ENCODE measurements at places on chromosomes 13 and 19.

GRCh38 chr19:40718774-40719391 is 2.0 kb downstream of the ITPKC start:
- DNase-seq, result no peak

- no peak for DNase-seq
These were observed 8.3 kb downstream of the PLPPR3 start for GRCh38 chr19:813219-814151.

- DNase-seq, result no peak
These were observed 364.0 kb downstream of the LMO7 start for GRCh38 chr13:76000131-76000530.

DNA sequence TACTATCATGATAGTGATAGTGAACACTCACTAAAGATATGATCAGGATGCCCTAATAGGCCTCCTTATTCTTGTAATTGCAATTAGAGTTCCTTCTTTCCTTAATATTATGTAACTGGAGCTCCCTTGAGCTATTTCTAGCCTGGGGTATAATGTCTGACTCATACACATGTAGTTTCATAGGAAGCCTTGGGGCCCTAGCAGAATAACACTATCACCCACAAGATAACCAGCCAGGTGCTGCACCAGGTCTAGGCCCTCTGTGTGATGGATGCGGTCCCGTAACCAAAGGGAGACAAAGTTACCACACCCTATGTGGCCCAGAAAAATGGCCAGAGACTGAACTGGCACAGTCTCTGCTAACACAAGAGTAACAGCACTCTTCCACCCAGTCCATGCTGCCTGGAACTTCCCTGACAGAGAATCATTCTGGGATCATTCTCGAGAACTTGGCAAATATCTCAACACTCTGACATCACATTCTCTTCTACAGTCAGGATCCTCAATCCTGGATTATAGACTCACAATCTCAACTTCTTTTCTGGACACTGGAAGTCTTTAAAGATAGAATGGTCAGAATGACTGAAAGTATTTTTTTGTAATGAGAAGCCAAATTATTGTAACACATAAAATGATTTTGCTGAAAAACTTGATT is 32.6 kb upstream of the IGFL4 start:
- DNase-seq, result no peak

DNA sequence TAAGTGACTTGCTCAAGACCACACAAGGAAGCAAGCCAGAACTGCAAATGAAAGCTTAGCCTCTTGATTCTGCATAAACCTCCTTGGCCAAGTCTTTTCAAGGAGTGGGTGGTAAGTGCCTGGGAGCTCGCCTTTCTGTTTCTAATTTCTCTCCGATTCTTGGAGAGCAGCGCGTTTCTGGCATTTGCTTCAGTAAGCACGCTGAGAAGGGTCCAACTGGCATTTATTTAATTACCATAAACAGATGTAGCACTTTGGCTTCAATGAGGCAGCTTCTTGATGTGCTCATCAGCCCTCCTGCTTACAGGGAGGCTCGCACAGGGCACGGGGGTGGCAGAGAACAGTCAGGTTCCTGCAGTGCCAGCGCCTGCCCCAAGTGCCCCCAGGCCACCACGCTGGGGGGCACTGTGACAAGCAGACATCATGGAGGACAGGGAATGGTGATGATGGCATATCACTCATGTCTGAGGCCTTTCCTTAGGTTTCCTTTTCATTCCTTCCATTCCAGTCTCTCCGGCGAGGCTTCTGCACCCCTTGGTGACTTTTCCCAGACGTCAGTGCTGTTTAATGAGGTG is 13.3 kb downstream of the SIAH3 start:
- no peak for DNase-seq

- peak; percentile 33 for DNase-seq
These were observed 14.5 kb upstream of the ICAM3 start for GRCh38 chr19:10353793-10354391.

DNA sequence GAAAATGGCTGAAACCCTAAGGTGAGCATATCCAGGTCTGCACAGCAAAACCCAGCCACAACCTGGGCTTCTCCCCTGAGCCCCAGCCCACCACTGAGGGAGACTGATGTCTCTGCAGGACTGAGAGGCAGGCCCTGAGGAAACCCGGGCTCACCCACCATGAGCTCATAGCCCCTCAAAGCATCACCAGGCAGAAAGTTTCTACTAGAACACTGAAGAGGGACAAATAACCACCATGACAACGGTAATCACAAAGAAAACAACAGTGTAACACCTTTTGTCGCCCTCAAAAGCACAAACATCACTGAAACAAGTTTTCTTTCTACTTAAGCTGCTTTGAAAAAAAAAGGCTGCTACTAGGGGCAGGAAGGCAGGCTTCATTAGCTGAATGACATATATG is 29.8 kb downstream of the TSHZ3 start:
- no peak for DNase-seq

GRCh38 chr13:99893567-99893966 is 78.0 kb downstream of the ZIC5 start:
- DNase-seq, result no peak

DNA sequence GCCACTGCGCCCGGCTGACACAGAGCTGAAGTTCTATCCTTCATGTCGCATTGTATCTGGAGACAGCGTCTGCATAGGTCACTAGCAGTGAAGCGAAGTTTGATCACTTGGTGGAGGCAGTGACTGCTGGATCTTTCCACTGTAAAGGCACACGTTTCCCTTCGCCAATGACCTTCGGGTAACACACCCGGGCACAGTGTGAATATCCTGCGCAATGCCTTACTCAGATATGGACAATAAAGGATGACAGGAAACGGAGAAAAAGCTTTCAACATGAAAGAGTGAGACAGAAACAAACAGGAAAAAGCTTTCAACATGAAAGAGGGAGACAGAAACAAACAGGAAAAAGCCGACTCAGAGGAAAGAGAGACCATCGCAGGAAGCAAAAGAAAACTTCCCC is 17.1 kb downstream of the ARL11 start:
- no peak for DNase-seq

DNA sequence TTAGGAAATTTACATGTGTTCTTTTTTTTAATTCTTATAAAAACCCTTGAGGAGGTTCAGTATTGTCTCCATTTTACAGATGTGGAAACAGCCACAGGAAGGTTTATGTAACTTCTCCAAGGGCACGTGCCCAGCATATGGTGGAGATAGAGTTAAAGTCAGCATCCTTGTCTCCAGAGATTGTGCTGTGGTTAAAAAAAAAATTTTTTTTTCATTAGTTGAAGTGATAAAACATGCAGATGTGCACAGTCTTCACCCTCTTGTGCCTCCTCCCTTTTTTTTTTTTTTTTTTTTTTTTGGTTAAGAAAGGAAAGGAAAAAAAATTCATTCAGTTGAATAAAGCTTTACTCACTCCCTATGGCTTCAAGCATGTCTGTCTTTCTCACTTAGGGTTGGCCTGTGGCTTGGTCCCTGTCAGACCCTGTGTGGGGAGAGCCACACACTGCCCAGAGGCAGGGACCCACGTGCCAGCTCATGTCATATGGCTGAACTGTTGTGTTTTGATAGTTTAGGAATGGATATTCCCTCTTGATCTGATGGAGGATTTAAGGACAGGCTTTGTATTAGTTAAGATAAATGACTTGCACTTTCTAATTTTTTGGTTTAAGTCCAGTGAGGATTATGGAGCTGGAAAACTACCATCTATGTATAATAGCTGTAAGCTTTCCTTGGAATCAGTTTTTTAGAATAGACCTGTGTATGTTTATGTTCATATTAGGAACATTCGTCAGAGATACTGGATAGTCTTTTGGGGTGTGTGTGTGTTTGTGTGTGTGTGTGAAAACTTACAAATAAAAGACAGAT is 19.3 kb downstream of the RNASEH2B start:
- DNase-seq, result no peak

DNA sequence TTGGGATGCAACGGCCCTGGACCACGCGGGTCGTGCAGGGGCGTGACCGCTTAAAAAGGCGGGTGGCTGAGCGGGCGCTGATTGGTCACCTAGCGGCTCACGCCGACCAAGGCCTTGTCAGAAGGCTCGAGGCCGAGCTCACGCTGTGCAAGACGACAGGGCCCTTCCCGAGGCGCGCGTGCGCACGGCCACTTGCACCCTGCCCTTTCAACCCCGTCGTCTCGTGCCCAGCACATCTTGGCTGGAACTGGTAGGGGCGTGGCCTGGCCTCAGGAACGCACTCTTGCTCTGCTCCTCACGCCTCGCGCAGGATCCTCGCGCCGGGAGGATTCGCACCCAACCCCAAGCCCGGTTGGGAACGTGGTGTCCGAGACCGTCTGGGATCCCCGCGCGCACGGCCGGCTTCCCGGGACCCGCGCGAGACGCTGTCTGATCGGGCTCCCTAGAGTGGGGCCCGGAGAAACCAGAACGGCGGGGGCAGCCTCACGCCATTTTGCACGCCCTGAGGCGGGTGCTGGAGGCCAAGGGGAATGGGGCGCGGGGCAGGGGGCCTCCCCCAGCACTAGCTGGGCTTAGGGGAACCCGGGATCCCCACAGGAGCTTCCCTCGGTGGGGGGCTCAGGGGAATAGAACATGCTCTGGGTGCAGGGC is at the start of gene MEIOSIN:
TSS of gene MEIOSIN (plus strand) at position 280 of the 651 bp plus-strand sequence. CDS start 1,938 bp downstream, outside the sequence.
- DNase-seq, result no peak

- no peak for DNase-seq
These were observed 420.8 kb upstream of the SLITRK1 start for GRCh38 chr13:84303035-84303434.

DNA sequence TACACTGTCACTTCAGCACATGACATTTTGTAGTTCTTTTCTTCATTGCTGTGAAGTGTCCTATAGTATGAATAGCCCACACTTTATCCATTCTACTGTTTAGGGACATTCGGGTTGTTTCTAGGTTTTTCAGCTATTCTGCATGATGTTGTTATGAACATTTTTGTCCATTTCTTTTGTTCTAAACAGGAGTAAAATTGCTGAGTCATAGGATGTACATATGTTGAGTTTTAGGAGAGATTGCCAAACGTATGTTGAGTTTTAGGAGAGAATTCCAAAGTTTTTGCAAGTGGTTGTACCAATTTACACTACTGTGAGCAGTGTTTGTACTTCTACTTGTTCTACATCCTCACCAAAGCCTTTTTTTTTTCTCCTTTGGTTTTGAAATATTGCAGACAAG is 115.0 kb downstream of the MTUS2 start:
- DNase-seq, result no peak

DNA sequence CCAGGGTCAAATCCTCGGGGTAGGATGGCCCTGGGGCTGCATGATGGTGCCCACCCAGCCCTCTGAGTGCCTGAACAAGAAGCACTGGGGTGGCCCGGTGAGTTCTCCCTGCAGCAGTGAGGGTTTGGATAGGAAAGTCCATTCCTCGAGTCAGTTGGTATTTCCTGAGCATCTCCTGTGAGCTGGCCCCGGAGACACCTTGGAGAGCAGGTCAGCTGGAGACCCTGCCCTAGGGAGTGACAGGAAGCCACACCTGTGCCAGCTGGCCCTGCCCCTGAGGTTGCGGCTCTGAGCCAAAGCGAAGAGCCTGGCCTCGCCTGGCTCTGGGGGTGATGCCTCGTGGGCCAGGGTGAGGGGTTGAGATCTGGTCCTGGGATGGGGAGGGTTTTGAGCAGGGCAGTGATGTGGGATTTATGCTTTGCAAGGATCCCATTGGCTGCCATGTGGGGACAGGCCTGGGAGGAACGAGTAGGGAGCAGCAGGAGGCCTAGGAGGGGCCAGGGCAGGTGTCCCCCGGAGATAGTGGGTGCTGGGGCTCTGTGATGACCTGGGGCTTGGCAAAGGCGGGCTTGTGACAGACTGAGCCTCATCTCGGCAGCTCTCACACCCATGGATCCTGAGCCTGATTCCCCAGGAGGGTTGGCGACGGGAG is 16.0 kb downstream of the CRTC1 start:
- DNase-seq, result peak; percentile 6

- no peak for DNase-seq
These were observed 4.3 kb downstream of the RNF113B start for GRCh38 chr13:98172590-98173422.

DNA sequence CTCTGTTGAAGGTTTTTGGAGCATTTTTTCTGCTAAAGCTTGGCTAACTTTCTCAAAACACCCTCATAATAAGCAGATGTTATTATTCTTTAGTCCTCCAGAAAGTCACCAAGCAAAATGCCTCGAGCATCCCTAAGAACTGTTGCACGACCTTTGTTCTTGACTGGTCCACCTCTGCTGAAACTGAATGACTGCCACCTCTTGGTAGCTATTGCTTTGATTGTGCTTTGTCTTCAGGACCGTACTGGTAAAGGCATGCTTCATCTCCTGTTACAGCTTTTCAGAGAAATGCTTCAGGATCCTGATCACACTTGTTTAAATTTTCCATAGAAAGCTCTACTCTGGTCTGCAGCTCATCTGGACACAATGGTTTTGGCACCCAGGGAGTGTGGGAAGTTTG is 254.8 kb downstream of the DCT start:
- no peak for DNase-seq

DNA sequence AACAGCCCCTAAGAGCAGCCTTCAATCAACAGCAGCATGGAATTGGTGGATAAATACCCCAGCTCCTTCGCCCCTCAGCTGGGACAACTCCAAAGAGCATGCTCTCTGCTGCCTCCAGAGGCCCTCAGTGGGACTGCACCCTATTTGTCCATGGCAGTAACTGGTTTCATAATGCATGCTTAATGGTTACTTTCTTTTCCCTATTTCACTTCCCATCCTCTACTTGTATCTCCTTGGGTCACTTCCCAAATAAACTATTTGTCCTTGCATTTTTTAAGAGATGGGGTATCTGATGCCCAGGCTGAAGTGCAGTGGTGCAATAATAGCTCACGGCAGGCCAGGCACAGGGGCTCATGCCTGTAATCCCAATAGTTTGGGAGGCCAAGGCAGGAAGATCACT is 13.5 kb upstream of the TPM4 start:
- DNase-seq, result peak; percentile 75

- DNase-seq, result no peak
These were observed 535.8 kb upstream of the SLITRK1 start for GRCh38 chr13:84418041-84418440.

DNA sequence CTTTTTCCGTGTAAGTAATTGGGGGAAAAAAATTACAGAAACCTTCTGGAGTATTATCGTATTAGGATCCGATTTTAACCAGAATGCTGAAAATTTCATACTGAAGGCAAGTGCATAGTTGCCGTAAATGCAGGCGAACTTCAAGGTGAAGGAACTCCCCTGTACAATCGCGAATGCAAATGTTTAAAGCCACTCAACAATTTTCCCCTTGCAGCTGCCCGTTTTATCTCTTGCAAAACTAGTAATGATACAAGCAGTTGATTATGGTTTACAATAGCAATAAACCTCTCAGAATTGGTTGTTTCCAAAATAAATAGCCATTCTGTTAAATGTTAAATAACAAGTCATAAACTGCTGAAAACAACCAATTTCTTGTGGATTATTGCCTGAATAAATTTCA is 105.7 kb downstream of the DNAJC15 start:
- no peak for DNase-seq

GRCh38 chr13:72886272-72887067 is 104.5 kb downstream of the PIBF1 start:
- no peak for DNase-seq

DNA sequence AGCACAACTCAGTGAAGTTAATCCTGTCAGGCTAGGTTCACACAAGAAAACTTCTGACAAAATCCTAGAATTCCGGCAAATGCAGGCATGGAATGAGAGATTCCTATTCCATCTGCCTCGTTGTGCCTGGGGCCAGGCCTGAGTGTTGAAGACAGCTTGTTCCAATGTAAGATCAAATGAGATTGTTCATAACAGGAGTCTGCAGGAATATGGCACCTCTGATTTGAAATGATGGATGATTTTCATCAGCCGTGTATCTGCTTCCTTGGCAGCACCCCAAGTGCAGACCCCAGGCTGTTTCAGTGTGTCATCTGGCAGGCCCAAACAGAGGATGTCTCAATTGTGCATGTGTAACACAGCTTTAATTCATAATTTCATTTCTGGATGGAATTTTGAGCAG is 35.3 kb upstream of the SACS start:
- DNase-seq, result no peak

Measured in CD4-positive, alpha-beta T cell treated with Interleukin-12 subunit alpha and Interleukin-12 subunit beta, for 1 hour (primary cell).